ENCODE measurements at places on chromosomes 1 and 21. TPM values are rescaled to one million over a fixed set of nuclear protein-coding genes. Genes with fewer than 3 reads are reported as not detected.
A peak's percentile ranks its signal among the peaks of the same experiment; 100 is the strongest.

The RHD gene
- not detected for polyA plus RNA-seq

The CNR2 gene
- polyA plus RNA-seq: not detected

The HNRNPCL2 gene
- polyA plus RNA-seq: not detected

The URB2 gene
- 6.2 TPM for polyA plus RNA-seq

The DCDC2B gene
- not detected for polyA plus RNA-seq

DNA sequence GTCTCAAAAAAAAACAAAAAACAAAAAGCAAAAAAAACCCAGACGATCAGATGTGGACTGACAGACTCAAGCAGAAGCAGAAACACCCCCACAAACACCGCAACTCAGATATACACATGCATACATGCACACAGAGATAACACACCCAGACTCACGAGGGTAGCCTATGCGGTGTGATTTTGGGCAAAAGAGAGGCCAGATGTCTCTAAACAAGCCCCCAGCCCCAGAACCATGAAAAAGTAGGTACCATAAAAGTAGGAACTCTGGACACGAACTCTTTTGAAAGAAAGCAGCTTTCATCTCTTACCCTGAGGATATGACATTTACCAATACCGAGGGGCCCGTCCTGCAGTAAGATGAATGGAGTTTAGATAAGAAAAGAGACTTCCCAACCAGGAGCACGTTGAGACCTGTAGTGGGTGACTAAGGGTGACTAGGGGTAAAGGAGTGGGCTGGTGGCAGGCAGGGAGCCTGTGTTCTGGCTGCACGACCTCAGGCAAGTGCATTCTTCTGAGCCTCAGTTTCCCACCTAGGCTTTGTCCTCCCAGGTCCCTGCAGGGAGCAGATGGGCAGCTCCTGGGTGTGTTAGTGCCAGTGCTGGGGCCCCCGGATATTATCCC is 1.5 kb upstream of the TINAGL1 start:
- no peak for DNase-seq

- no peak for DNase-seq
Measured at GRCh38 chr1:2275796-2276536, 47.8 kb downstream of the SKI start.

GRCh38 chr1:17535300-17535936 is 4.1 kb upstream of the ARHGEF10L start:
- DNase-seq: no peak

DNA sequence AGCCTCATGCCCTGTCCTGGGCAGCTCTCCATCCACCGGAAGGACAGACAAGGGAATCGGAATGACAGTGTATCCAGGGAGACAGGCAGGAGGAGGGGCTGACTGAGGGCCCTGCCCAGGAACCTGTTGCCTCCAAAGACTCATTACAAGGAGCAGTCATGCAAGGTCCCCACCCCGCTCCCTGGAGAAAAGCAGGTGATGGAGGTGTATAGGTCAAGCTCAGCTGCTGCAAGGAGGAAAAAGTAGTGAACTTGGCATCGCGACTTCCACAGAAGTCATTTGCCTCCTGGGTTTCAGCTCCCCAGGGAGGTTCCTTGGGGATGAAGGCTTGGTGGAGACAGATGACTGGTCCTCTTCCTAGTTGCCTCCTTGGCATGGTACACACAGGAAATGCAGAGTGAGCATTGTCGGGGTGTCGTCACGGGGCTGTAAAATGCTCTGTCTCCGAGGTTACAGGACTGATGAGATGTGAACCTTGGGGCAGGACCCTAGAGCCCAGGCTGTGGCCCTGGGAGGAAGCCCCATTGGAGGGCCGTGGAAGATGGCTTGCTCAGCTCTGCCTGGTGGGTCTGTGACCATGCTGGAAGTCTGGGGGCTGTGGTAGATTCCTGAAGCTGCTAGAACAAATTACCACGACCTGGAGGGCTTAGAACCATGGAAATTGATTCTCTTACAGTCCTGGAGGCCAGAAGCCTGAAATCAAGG is 219.6 kb upstream of the C1orf174 start:
- no peak for DNase-seq

- no peak for DNase-seq
Measured at GRCh38 chr1:100146958-100147357, 14.0 kb downstream of the TRMT13 start.

DNA sequence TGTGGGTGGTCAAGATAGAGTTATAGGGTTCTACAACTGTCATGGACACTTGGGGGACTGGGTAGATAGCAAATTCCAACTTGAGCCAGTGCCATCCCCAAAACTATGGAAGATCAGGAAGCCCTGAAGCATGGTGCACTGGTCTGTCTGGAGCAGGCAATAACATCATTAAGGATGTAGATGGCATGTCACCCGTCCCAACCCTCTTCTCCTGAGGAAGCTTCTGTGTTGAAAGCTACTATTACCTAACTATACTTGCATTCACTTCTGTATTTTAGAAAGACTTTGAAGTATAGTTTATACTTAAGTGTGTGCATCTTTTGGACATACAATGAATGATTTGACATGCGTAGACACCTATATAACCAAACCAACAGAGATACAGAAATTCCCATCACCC is 32.9 kb downstream of the RABIF start:
- DNase-seq: no peak

- peak; percentile 24 for DNase-seq
Measured at GRCh38 chr1:98661544-98662355, at the start of gene SNX7. Gene SNX7 (plus strand): TSS chr1:98661721. CDS start chr1:98661732, 11 bp downstream.

DNA sequence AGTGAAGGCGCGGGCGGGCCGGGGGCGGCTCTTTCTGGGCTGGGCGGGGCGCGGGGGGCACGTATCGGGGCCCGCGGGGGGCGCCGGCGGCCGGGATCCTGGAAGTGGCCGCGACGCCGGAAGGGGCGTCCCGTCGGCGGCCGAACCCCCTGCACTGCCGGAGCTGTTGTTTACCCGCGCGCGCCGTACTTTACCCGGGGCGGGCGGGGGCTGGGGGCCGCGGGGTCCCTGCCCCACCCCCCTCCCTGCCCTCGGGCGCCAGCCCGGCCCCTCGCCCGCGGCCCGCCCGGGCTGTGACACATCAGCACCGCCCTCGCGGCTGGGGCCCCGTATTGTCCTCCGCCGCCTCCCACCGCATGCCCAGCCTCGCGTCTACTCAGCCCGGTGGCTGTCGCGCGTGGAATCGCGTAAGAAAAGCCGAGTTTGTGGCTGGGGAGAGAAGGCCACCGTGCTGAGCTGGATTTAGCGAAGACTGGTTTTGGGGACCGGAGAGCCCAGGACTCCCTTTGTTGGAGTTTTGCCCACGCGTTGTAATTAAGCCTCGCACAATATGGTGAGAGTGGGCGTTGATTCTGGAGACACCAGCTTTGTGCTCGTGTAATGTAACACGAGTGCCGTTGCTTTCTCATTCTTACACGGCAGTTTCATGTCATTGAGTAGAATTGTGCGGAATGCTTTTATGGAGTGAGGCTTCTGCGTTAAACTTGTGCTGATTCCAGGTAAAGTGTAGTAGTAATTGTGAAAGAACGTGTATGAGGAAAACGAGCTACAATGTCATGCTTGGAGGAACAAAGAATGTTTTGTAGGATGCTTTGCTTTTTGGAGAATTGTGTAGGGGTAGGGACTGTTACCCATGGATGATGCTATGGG is 559 bp downstream of the BACH1 start:
- no peak for DNase-seq

- DNase-seq: no peak
Measured at GRCh38 chr1:66370462-66370971, 163.4 kb upstream of the SGIP1 start.

DNA sequence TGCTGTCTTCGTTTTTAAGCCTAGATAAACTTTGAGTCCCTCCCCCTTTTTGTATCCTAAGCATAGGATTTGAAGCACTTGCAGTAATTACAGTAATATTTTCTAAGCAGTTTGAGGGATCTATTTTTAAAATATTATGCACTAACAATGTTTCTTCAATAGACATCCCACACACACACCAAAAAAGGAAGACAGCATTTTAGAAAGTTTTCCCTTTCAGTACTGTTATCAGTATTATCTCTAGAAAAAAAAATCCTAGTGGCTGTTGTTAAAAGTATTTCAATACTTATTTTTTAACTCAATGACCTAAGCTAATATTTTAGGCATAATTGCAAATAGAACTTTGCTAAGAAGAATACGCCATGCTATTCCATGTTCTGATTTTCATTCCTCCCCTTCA is 15.1 kb downstream of the MCOLN3 start:
- no peak for DNase-seq

GRCh38 chr1:28087614-28088167 is 719 bp downstream of the EYA3 start:
- DNase-seq: no peak

- no peak for DNase-seq
Measured at GRCh38 chr1:56965916-56966697, at the start of gene C8B. Gene C8B (minus strand): TSS chr1:56966015. CDS start chr1:56965948, 67 bp downstream.

DNA sequence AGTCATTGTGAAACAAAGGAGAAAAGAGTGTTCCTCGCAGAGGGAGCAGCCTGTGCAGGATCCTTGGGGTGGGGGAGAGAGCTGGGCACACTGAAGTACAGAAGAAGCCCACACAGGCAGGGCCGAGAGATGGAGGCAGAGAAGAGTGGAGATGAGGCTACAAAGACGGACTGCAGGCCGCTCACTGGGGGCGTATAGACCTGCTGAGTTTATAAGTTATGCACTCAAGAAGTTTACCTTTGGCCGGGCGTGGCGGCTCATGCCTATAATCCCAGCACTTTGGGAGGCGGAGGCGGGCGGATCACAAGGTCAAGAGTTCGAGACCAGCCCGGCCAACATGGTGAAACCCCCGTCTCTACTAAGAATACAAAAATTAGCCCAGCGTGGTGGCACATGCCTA is 7.6 kb upstream of the SLAMF9 start:
- DNase-seq: no peak

DNA sequence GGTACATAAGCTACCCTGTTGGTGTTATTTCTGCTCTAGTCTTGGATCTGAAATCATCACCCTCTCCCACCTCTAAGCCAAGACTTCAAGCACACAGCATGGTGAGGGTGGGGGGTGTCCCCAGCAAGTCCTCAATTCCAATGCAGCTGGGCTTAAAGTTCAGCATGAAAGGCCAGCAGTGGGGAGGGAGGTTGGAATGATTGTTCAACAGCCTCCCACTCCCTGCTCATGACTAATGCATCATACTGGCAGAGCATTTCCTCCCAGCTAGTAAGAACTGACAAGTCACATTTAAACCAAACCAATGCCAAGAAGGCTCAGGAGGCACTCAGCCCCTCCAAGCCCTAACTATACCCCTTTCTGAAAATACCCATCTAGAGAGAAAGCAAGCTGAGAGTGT is 50.1 kb downstream of the TIAM1 start:
- peak; percentile 69 for DNase-seq

DNA sequence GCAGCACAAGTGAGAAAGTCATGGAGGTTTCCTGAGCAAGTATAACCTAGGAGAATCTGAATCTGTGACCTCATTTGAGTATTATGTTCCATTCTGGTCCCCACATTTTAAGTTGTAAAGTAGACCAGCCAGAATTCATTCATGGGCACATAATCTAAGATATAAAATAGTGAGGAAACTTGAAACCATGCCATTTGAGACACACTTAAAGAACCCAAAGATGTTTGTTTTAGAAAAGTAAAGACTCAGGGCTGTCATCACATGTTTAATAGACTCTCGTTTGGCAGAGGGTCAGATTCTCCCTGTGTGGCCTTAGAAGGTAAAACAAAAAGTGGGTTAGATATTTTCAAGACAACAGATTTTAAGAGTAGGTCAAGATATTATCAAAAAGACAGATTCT is 6.4 kb downstream of the SZT2 start:
- DNase-seq: no peak

DNA sequence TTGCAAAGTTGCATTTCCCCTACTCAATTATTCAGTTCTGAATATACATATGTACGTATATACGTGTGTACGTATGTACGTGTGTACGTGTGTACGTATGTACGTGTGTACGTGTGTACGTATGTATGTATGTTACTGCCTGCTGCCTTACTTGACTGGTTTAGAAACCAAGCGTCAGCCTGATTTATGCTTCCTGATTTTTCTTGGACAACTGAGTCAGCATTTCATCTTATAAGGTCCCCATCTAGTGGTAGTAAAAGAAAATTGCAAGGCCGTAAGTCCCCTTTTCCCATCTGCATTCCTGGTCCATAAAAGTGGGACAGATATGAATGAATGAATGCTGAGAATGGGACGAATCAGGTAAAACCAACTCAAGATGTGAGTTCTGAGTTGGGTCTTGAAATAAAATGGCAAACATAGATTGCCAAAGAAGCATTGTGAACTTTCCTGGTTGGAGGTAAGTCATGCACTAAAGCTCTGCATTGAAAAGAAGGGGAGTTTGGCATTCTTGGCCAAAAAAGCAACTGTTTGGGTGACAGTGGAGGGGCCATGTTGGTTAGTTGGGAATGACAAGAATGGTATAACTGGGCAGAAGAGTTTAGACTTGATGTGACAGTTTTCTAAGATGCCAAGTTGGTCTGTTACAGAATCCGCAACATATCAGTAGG is 76.4 kb upstream of the DNAH14 start:
- DNase-seq: peak; percentile 30

GRCh38 chr21:20469361-20469760 is 528.8 kb upstream of the NCAM2 start:
- no peak for DNase-seq

DNA sequence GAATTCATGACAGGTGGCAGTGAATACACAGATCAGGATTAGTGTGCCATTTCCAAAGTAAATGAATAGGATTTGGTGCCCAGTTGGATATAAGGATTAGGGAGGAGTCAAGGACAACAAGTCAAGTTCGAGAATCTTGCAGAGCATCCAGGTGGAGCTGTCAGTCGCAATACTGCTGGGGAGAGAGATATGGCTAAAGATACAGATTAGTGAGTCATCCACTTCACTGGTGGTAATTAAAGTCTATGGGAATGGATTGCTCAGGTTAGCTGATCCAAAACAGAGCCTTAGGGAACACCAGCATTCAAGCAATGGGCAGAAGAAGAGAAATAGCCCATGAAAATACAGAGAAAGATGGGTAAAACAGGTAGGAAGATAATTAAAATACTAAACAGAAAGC is 26.8 kb downstream of the BCAS2 start:
- no peak for DNase-seq

- DNase-seq: no peak
Measured at GRCh38 chr1:218785928-218786327, 387.8 kb upstream of the LYPLAL1 start.

GRCh38 chr1:241979926-241980325 is 19.0 kb downstream of the MAP1LC3C start:
- DNase-seq: no peak

- peak; percentile 30 for DNase-seq
Measured at GRCh38 chr21:37711836-37712568, 204.3 kb downstream of the KCNJ6 start.

- no peak for DNase-seq
Measured at GRCh38 chr1:58975888-58976287, 192.0 kb upstream of the JUN start.

- no peak for DNase-seq
Measured at GRCh38 chr1:2248127-2248826, 20.2 kb downstream of the SKI start.

DNA sequence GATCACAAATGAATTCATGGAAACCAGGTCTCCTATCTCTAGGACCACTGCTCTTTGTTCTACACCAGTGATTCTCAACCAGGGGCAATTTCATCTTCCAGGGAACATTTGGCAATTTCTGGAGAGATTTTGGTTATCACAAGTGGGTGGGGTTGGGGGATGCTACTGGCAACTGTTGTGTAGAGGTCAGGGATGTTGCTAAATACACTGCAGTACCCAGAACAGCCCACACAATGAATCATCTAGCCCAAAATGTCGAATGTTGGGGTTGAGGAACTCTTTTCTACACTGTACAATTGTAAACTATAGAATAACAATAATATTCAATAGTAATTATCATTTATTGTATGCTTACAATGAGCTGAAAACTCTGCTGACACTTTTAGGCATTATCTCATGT is 55.7 kb upstream of the UBE2U start:
- DNase-seq: no peak

Data from AG04450 (cell line).